ENCODE measurements at places on chromosomes 13 and 19.

GRCh38 chr13:94173312-94173854 lies 306.1 kb downstream of the DCT start:
- DNase-seq: no peak

- DNase-seq: no peak
These were observed 87.3 kb upstream of the UBAC2 start for GRCh38 chr13:99113351-99113750.

- DNase-seq: no peak
These were observed 36.1 kb downstream of the HTR2A start for GRCh38 chr13:46860722-46861121.

DNA sequence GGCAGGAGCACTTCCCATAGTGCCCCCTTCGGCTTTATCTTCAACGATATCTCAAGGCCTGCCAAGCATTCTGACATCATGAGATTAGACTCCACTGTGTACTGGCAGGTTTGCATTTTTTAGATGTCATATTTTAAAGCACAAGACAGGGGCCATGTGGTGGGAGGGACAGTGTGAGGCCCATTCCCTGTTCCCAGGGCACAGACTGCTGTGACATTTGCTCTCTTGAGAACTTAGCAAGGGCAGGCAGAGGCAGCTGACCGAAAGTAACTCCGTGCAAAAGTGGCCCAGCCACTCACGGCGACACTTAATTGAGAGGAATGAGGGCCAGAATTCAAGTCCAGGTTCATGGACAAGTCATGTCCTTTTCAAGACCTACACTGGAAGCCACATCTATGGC lies 201.8 kb downstream of the COL4A1 start:
- no peak for DNase-seq

DNA sequence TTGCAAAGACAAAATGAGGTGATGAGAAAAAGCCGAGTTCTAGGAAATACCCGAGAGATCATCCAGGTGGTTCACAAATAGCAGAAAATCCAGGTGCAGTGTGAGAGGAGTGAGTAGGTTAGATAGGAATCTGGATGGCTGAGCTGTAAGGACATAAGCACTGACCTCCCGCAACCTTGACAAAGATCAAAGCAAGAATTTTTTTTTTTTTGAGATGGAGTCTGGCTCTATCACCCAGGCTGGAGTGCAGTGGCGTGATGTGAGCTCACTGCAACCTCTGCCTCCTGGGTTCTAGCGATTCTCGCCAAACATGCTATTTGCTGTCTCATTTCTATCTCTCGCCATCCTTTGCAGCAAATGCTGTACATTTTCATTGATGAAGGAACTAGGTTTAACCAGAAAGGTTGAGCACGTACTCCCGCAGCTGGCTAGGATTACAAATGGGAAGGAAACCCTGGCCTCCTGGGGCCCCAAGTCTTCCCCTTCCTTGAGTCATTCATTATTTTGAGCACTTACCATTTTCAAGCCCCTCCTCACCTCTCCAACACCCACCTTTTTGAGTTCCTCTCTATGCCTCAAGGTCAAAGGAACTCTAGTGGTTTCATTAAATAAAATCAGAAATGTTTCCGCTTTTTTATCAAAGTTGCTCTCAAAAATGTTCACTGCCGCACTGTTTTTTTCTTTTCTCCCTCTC lies 38.8 kb downstream of the NLRP12 start:
- no peak for DNase-seq

GRCh38 chr13:25778365-25778764 lies 273.5 kb downstream of the SHISA2 start:
- DNase-seq: no peak

GRCh38 chr13:107065036-107065435 lies 497.1 kb upstream of the ARGLU1 start:
- no peak for DNase-seq

DNA sequence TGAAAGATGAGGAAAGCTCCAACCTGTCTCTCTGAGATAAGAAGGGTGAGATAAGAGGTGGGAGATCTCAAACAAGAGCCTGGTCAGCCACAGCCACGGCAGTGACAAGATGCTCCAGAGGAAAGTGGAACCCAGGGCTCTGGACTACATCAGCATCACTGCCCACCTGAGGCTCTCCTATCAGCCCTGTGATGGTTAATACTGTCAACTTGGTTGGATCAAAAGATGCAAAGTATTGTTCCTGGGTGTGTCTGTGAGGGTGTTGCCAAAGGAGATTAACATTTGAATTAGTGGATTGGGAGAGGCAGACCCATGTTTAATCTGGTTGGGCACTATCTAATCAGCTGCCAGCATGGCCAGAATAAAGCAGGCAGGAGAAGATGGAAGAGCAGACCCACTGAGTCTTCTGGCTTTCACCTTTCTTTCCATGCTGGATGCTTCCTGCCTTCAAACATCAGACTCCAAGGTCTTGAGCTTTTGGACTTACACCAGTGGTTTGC lies 476.6 kb upstream of the NBEA start:
- DNase-seq: no peak

- DNase-seq: no peak
These were observed 4.1 kb downstream of the PCDH17 start for GRCh38 chr13:57635541-57636085.

GRCh38 chr13:59681636-59682311 lies 482.0 kb downstream of the DIAPH3 start:
- DNase-seq: no peak

- DNase-seq: no peak
These were observed 1.4 kb upstream of the BST2 start for GRCh38 chr19:17406887-17407196.

GRCh38 chr19:42273407-42274064 lies 4.5 kb downstream of the CIC start:
- DNase-seq: no peak

GRCh38 chr13:45846681-45847080 lies 4.9 kb downstream of the SIAH3 start:
- no peak for DNase-seq

DNA sequence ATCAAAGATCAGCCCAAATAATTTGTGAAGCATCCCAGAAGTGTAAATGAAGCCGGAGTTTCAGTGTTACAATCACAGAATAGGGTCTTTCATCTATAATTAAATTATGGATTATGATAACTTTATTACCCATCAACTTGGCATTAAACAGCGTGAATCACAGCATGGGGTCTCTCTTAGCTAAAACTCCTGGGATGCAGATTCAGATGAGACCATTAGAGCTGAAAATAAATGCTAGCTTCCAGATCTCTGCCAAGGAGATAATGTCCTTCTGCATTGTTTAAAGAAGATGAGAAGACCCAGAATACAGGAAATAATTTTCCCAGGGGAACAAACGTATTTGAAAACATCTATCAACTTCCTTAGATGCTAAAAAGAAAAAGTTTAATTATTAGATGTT lies 546.0 kb upstream of the PCDH9 start:
- no peak for DNase-seq

- no peak for DNase-seq
These were observed 16.9 kb upstream of the TEX29 start for GRCh38 chr13:111303559-111303958.

- no peak for DNase-seq
These were observed 6.4 kb downstream of the C3 start for GRCh38 chr19:6713773-6714692.

DNA sequence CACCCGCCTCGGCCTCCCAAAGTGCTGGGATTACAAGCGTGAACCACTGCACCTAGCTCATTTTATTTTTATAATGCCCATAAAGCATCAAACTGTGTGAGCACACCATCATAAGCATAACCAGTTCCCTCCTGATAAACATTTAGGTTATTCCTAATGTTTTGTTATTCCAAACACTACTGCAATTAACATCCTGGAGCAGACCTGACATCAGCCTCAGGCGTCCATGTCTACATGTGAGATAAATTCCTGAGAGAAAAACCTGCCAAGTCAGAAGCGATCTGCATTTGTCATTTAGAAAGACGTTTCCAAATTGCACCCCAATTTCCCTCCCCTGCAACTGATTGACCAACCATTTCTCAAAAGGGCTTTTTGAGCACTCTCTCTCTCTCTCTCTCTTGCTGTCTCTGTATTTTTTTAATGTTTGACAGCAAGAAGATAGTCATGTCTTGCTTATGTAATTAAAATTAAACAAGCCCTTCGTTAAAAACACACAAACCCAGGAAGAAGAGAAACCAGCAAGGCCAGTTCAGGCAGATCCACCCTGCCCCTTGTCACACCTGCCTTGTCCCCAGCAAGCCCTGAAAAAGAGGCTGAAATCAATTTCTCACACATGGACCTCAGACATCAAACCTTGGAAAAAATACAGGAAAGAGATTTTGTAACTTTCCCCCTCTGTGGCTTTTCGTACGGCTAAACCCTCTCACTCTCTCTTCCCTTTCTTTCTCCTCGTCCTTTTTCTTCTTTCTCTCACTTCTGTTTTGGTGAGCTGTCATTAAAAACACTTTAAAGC lies 9.9 kb downstream of the LYPD3 start:
- no peak for DNase-seq

GRCh38 chr13:73096173-73096572 lies 37.4 kb downstream of the KLF5 start:
- DNase-seq: no peak

- DNase-seq: no peak
These were observed 21.7 kb upstream of the SCEL start for GRCh38 chr13:77513719-77514335.

DNA sequence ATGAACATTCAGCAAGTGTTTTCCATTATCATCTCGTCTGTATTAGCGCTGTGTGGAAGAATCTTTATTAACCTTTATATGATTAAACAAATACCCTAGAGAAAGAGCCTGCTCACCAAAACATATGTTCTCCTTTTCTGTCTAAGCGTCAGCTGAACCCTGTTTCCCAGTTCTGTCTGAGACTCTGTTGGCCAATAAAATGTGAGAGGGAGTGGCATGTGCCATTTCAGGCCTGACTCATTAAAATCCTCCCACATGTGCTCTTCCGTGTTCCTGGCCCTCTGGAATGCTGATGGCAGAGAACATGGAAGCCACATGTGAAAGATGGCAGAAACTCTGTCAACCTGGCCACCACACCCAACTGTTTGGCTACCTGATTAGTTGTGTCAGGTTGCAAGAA lies 181.9 kb upstream of the EDNRB start:
- no peak for DNase-seq

DNA sequence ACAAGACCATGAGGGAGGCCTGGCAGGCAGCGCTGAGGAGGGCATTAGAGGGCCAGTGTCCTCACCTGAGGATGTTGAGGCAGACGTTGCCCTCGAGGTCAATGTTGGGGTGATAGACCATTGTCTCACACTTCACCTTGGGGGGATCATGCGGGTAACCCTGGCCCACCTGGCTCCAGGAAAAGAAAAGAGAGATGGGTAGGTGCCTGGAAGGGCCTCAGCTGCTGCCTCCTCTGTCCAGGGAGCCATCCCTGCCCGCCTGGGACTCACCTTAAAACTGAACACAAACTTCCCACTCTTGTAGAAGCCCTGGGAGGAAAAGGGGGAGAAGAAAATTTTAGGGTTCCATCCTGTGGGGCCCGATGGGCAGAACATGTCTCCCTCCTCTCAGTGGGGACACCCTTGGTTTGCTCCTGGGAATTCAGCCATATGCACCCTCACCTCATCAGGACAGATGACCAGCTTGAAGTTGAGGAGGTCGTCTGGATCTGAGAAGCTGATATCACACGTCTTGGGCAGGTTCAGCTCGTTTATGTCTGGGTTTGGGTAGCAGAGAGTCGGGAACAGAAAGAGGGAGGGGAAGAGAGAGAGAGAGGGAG lies 1.7 kb downstream of the UBE2M start:
- DNase-seq: no peak

DNA sequence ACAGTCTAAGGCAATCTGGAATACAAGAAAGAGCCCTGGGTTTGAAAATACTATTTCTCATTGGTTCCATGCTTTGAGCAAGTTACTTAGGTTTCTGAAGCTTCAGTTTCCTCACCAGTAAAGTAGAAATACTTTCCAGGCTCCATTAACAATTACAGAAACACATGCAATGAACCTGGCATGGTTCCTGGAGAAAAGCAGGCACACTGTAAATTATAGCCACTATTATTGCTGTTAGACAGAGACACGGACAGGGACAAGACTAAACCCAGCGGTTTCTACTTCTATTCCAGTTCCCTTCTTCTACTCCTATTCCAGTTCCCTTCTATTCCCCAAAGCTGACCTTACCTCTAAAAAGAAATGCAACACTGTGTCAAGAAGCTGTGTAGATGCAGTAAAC lies 41.2 kb downstream of the MIPEP start:
- no peak for DNase-seq

All from stimulated activated CD8-positive, alpha-beta memory T cell treated with anti-CD3 and anti-CD28 coated beads, Interleukin-2, amount 100 ng/mL, for 48 hours (primary cell).